NCI-H2171 (cell line): ENCODE measurements at places on chromosomes 6 and 20.
A peak's percentile ranks its signal among the peaks of the same experiment; 100 is the strongest.

DNA sequence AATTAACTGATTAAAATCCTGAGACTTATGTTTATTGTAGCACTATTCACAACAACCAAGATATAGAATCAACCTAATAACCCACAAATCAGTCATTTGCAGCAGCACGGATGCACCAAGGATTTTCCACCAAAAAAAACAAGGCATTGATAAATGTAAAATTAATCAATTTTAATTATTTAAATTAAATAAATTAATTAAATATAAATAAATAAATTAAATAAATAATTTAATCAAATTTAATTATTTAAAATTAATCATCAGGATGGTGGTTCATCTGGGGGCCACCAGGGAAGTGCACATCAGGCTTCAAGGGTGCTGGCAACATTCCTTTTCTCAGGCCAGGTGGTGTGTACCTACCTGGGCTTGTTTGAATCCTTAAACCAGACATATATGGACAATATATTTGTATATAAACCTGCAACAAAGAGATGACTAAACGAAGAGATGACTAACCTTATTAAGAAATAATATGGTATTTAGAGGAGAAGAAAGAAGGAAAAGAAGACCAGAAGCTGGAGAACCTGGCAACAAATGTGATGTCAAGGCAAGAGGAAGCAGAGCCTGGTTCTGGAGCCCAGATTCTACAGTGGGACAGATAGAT, 89.2 kb downstream of the CD164 start:
- DNase-seq: no peak

- DNase-seq: no peak
Observed at GRCh38 chr6:121441477-121441876, 6.0 kb downstream of the GJA1 start.

DNA sequence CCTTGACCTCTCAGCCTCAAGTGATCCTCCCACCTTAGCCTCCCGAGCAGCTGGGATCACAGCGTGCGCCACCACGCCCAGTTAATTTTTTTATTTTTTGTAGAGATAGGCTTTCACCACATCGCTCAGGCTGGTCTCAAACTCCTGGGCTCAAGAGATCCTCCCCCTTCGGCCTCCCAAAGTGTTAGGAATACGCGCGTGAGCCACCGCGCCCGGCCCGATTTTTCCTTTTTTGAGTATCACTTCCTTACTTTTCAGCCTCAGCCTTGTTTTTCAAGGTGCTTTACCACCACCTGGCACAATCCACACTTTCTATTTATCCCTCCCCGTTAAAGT, 791 bp upstream of the STX11 start:
- DNase-seq: no peak

- DNase-seq: no peak
Observed at GRCh38 chr6:41092421-41093140, 19.8 kb downstream of the NFYA start.

DNA sequence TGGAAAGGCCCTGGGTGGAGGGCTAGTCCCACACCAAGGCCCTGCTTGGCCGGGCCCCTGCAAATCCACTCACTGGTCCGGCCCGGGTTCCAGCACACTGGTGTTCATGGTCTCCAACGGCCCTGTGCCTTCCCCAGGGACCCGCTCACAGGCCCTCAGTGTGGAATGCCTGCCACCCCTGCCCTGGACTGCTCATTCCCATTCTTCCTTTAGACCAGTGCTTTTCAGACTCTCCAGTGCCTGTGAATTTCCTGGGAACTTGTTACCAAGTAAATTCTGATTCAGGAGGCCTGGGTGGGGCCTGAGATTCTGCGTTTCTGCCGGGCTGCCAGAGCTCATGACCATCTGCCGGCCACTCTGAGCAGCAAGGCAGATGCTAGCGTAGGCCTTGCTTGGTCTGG, 5.7 kb upstream of the PXDC1 start:
- no peak for DNase-seq

- no peak for DNase-seq
Observed at GRCh38 chr6:160122744-160123143, 1.1 kb downstream of the SLC22A1 start.

DNA sequence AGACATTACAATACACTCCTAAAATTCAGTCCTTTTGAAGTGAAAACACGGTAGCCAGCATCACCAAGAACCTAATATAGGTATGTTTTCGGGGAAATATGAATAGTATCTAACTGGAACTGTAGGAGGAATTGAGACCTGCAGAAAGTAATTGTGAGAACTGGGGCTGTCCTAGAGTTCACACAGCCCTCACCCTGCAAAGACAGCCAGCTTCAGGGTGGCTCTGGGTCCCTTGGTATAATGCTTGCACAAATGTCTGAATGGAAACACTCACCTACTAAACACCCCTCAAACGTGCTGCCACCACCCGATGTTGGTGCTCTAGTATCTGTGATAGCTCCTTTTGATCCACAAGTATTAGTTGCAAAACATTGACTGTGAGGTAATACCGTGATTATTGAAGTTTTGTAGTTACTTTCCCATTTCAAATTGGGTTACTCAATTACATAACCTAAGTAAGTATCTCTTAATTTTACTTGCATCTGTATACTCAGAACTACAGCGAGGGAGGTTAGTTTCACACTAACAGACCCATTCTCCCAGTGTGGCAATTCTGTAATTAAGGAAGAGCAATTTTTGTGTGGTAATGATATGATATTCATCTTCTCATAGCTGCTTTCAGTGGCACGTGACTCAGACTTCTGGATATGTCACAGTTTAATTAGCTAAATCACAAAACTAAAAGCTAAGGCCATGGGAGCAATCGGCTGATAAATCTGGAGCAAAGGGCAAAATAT, 129.5 kb downstream of the INSM1 start:
- DNase-seq: no peak

GRCh38 chr6:160788806-160789205, 86.8 kb downstream of the PLG start:
- no peak for DNase-seq

DNA sequence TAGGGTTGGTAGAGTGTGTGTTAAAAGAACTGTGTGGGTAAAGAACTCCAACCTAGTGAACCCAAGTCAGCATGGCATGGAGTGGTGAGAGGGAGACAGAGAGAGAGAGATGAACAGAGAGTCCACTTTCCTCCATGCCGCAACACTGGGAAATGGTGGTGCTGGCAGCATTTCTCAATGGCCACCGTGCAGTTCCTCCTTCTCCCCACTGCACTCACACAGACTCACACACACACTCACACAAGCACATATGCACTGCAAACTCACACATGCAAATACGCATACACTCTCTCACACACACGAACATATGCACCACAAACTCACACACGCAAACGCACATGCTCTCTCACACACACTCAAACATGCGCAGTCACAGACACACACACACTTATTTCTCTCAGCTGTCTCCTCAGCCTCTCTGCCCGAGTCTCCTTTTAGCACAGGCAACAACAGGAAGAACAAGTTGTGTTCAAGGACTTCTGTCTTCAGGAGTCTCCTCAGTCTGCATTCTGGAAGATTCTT, 66.5 kb upstream of the LY86 start:
- DNase-seq: no peak

DNA sequence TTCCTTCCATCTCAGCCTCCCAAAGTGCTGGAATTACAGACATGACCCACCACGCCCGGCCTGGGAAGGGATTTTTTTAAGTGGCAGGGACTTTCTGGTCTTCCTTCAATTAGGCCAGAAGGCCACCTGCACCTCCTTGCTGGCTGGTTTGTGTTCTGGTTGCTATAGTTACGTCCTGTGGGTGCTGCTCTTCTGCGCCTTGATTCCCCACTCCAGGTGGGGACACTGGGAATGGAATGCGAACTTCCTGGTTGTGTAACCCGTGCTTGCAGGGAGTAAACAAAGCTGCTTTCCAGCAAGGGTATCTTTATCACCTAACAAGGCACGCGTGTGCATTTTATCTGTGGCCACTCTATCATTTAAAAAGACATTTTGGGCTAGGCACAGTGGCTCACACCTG, 117.7 kb downstream of the PLEKHG1 start:
- peak; percentile 26 for DNase-seq
